ENCODE measurements at places on chromosomes 7 and 10.

DNA sequence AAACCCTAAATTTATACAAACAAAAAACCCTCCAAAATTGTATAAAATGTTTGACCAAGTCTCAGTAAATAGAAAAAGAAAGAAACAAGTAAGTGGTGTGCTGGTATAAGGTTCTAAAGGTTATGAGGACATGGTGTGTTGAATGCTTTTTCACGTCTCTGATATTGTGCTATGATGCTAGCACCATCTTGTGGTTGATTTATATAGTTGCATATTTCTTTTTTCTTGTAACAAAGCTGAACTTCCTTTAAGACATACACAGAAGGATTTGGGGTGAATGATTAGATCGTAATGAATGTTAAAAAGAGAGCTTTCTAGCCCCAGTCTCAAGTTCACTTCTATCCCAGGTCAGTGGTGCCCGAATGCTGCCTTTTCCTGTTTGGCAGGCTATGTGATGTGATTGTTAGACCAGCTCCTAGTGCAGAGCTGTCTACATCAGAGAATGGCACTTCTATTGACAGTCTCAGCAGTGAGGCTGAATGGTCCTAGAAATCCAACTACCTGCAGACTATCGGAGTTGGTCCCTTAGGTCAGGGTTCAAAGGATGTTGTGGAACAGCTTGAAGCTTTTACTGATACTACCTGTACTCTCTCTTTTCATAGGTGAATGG, 25.0 kb downstream of the VTI1A start:
- DNase-seq, result peak; percentile 70

- no peak for DNase-seq
These were observed 579.9 kb downstream of the AUTS2 start for GRCh38 chr7:70178211-70178610.

DNA sequence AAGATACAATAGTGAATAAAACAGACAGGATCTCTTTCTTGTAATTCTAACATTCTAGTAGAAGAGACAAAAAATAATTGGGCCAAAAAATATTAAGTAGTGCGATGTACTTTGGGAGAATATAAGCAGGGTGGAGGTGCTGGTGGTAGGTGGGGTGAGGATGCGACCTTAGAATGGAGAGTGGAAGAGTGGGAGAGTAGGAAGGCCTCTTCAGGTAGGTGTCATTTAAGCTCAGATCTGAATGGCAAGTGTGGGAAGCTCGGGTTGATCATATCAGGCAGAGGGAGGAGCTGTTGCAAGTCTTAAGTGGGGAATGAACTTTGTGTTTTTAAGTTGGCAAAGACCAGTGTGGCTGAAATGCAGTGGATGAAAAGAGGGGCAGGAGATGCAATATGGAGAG, 3.8 kb upstream of the IFRD1 start:
- DNase-seq, result no peak

DNA sequence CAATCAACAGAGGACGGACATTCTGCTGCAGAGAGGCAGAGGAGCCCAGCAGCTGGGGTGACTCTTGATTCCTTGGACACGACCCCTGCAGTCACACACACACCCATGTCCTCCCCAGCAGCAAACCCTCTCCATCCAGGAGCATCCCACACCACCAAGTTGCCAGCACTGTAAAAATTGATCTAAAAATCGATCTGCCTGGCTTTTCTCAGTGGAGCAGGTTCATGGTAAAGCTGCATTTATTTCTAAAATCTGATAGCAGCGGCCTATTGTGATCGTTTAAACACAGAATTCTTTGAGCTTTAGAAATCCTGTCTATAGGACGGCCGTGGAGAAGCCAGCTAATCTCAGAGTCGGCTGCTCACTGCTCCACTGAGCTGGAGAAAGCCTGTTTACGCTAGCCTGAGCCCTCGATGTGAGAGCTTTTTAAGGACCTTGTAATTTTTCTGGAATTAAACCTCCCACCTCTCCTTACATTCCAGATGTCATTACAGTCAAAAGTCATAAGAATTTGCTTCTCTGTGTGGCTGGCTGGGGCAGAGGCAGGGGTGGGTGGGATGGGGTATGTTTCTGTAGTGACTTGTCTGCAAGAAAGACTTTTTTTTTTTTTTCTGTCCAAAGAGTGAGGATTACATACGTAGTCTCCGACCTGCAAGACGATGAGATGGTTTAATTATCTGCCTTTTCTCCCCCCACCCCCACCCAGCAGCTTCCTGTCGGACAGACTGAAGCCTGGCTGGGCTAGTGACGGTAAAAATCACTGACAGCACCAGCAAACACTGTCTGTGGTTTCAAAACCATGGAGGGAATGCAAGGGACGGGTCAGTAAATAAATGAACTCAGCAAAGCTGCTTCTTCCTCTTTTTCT, 31.6 kb downstream of the TRIM8 start:
- no peak for DNase-seq

DNA sequence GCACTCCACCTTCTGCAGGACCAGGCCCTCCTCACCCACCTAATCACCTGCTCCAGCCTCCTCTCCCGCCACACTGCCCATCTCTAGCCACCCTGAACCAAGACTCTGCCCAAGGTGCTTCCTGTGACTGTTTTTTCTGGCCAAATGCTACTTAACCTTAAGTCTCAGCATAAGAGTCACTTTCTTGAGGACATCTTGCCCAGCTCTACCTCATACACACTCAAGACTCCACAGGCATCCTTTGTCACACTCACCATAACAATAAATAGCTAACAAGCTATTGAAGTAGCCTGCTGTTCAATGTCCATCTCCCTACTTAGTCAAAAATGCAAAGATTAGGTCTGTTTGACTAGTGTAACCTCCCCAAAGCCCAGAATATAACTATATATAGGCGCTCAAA, 455.4 kb upstream of the NFE2L3 start:
- DNase-seq, result no peak

- peak; percentile 16 for DNase-seq
These were observed 51.0 kb upstream of the MSMB start for GRCh38 chr10:46096909-46097575.

DNA sequence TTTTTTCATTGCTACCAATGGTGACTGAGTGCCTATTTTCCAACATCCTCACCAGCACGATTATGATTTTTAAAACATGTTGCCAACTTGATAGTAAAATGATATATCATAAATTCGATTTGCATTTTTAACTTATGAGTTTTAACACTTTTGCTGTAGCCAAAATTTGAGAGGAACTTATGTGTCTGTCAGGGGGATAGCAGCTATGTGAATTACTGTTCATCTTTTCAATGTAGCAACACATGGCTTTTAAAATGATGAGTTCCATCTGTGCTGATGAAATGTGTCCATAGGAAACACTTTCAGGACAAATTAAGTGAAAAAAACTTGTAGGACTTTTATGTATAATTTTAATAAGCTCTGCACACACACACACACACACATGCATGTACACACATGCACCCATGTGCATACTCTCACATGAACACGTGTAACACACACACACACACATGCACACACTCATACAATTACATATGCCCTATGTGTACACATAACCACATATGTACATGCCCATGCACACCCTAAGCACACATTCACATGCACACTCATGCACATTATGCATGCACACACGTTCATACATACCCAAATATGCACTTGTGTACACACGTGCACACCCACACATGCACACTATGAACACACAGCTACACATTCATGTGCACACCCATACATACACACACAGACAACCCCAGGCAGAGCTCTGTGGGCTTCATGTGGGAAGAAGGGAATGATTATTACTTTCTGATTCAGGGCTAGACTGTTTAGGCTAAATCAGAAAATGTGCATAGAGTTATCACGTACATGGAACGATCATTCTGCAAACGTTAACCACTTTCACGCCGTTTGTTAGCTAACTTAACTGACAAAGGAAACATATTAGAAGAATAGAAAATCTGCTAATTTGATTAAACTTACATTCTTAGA, 68.9 kb downstream of the C10orf143 start:
- no peak for DNase-seq
